T-helper 17 cell (primary cell): ENCODE measurements at places on chromosomes 4 and X.

GRCh38 chr4:82799006-82799881, 648 bp upstream of the SCD5 start:
- DNase-seq, result no peak

- no peak for DNase-seq
These were observed 11.1 kb downstream of the DRP2 start for GRCh38 chrX:101230636-101231035.

DNA sequence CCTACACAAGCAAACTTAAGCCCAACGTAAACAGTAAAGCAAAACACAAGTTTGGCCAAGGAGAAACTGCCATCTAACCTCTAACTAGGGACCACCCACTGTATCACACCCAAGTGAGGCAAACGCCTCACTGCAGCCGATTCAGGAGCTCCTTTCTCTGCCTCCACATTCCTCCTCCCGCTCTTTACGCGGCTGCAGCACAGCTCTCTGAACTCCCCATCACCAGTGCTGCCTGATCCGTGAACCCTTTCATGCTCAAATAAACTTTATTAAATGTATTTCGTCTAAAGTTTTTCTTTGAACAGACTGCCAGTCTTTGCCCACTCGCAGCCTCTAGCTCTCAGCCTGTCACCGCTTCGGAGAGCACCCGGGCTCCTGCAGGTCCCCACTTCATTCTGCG, 6.5 kb downstream of the PNMA6E start:
- DNase-seq, result no peak

DNA sequence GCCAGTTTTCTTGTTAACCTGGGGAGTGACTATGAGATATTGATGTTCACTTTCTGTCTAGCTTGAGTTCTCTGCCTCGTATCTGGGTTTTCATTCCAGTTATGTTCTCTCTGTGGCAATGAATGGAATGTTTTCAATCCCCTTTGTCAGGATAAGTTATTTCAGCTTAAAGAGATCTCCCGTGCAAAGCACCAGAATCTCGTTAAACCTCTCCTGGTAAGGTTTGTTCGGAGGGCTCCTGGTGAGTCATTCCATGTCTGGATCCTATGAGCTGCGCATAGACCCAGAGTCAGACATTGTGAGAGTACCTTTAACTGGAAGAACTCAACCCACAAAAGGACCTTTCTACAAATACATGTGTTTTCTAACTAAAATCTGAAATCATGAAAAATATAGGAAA, 51.0 kb downstream of the KDR start:
- DNase-seq, result no peak

- no peak for DNase-seq
These were observed 57.0 kb upstream of the PROM1 start for GRCh38 chr4:16140879-16141249.

GRCh38 chr4:17846266-17846665, 35.5 kb downstream of the NCAPG start:
- no peak for DNase-seq

- DNase-seq, result no peak
These were observed 54.3 kb downstream of the ZFYVE28 start for GRCh38 chr4:2363951-2364653.

DNA sequence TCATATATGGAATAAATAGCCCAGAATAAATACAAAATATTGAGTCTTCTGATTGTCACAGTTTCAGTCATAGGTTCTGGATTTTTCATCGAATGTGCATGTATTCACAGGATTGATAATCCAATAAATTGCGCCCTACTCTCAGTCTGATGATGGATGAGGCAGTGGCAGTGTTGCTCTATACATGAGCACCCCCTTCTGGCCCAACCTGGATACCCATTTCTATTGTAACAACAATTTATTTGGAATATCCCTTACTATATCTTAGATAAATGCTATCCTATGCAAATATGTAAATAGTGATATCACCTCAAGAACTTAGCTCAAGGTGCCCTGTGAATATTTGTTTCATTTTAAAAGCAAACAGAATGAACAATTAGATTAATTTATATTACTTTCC, 733.7 kb upstream of the PABPC4L start:
- no peak for DNase-seq

DNA sequence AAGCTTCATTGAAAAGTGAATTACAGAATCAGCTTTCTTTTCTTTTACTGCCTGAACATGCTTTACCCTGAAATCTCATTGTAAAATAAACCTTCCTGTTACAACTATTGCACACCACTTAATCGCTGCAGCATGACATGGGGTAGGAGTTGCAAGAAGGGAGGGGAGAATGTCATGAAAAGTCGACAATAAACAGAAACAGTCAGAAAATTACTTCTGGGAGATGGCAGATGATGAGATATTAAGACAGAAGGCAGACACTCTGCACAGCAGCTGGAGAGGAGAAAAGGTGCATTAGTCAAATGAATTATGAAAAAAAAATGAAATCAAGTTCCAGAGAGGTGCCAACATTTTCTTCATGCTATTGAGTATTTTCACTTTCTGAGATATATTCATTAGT, 287.7 kb downstream of the PCDH7 start:
- no peak for DNase-seq

GRCh38 chr4:35125995-35126712, 1118.2 kb downstream of the ARAP2 start:
- DNase-seq, result no peak

GRCh38 chrX:153387987-153388721, 13.0 kb downstream of the PNMA6E start:
- no peak for DNase-seq

- no peak for DNase-seq
These were observed 335.5 kb upstream of the IGFBP7 start for GRCh38 chr4:57445686-57446085.

GRCh38 chrX:21939906-21940305, 603 bp upstream of the SMS start:
- no peak for DNase-seq

DNA sequence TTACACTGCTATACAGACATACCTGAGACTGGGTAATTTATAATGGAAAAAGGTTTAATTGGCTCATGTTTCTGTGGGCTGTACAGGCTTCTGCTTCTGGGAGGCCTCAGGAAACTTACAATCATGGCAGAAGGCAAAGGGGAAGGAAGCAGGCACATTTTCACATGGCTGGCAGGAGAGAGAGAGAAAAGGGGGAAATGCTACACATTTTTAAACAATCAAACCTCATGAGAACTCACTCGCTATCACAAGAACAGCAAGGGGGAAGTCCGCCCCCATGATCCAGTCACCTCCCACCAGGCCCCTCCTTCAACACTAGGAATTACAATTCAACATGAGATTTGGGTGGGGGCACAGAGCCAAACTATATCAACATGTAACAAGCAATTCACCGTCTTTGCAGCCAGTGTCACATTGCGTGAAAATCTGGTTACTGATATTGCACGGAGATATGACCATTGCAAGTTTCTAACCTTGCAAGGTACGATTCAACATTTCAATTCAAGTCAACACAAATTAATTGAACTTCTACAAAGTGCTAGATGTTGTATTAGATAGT, 61.7 kb upstream of the RELL1 start:
- no peak for DNase-seq

- no peak for DNase-seq
These were observed 250.4 kb downstream of the PRDM5 start for GRCh38 chr4:120672076-120672475.

- no peak for DNase-seq
These were observed 93.6 kb downstream of the AFF2 start for GRCh38 chrX:148593987-148594386.

DNA sequence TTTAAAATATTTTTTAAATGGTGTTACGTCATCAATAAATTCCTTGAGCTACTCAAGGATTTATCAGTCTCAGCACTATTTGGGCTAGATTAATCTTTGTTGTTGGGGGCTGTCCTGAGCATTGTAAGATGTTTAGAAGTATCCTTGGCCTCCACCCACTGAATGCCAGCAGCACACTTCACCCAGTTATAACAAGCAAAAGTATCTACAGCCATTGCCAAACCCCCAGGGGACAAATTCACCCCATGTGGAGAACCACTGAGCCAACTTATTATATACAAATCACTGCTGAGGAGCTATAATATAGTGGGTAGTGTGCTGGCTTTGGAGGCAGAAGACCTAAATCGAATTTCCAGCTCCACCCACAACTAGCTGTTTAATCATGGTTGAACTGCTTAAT, 58.3 kb downstream of the ATP10D start:
- DNase-seq, result no peak

GRCh38 chrX:131032354-131033230, 25.6 kb upstream of the ARHGAP36 start:
- no peak for DNase-seq
